Fibroblast of skin of right biceps (primary cell): ENCODE measurements at places on chromosomes 7 and 10.

DNA sequence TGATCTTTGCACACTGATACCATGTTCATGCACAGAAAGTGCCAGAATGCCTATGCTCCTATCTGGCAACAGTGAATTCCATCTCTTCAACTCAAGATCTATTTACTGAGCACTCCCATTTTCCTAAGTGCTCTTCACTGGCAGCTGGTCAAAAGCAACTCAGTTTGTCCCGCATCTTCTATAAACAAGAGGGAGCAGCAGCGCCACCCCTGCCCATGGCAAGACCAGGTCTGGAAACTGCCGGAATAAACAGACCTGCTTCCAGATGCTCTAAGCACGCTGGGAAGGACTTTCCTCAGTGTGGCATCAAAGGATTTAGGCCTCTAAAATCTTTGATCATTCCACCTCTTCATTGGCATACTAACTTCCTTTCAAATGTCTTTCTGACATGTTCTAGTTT lies 104.4 kb upstream of the MACROH2A2 start:
- no peak for DNase-seq

DNA sequence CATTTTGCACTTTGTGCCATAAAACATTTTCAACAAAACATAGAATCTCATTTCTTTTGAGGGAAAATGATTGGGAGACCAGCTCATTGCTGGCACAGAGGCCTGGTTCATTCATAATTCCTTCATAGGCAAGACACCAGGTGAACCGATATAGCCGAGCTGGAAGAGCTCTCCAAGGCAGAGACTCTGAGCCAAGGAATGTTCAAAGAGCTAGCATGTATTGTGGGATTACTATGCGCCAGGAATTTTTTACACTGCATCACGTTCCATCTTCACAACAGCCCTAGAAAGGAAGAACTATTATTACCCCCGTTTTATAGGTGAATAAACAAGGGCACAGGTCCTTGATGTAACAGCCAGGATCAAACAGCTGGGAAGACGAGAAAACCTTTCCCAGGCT lies 2.1 kb upstream of the IL6 start:
- DNase-seq: peak; percentile 29

DNA sequence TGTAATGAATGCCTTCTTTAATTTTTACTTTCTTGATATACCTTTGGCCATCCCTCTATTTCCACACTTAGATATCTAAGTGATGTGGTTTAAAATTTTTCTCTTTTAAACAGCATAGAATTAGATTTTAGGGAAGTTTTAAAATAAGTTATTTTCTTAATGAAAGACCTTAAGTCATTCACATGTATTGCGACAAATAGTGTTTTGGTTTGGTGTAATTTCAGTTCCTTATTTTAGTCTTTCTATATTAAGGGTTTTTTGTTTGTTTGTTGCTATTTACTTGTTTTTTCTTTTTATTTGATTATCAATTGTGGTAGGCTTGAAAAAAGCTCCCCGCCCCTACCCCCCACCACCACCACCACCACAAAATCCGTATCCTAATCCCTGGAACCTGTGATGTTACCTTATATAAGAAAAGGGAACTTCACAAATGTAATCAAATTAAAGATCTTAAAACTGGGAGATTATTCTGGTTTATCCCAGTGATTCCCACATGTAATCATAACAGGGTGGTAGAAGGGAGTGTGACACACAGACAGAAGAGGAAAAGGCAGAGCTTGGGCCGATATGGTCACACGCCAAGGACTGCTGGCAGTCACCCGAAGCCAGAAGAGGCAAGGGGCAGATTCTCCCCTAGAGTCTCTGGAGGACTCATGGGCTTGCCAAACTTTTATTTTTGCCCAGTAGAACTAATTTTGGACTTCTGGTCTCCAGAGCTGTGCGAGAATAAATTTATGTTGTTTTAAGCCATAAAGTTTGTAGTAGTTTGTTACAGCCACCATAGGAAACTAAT lies 149.7 kb downstream of the NPSR1 start:
- no peak for DNase-seq

- DNase-seq: no peak
Observed at GRCh38 chr10:132241496-132241895, 54.7 kb downstream of the DPYSL4 start.

GRCh38 chr7:36082216-36082615 lies 70.8 kb upstream of the EEPD1 start:
- no peak for DNase-seq

- peak; percentile 22 for DNase-seq
Observed at GRCh38 chr7:135925210-135925609, 51.9 kb downstream of the MTPN start.

DNA sequence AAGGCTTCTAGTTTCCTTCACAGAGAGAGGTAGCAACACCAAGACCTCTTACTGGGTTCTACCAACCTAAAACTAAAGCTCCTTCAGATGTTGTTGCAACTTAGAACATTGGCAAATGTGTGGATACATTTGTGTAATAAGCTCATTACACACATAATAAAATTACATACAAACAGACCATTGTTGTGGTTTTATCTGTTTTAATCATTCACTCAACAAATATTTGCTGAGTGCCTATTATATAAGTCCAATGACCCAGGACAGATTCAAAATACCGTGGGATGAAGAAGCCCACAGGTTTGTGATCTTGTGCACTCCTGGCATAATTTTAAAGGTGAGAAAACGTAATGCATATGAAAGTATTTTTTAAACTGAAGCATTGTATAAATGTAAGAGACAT lies 160.4 kb upstream of the NPVF start:
- DNase-seq: no peak

- DNase-seq: peak; percentile 78
Observed at GRCh38 chr7:32204361-32205018, 134.3 kb upstream of the PDE1C start.

DNA sequence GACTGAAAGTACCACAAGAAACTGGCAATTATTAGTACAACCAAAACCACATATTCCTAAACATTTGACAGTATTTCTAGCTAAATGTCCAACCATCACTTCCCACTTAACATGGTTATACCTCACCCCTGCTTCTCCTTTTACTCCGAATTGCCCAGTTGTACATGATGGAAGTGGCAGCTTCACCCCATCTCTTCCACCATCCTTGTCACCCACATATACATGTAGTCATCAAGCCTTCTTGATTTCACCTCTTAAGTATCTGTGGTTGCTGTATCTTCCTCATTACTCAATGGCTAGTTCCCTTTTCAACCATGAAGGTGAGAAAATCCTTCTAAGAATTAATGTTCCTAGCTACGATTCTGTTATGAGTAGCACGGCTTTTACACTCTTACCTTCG lies 388.2 kb downstream of the CALN1 start:
- DNase-seq: no peak

DNA sequence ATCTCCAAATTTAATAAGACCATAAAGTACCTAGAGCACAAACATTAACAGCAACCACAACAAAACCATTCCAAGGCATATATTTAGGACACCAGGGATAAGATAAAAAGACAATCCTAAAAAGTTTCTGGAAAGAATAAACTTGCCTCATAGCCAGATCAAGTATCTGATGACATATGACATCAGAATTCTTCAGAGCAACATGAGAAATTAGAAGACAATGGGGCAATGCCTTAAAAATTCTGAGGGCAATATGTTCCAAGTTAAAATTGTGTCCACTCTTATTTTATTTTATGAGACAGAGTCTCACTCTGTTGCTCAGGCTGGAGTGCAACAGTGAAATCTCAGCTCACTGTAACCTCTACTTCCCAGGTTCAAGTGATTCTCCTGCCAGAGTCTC lies 2.8 kb downstream of the EFCAB10 start:
- DNase-seq: peak; percentile 7

DNA sequence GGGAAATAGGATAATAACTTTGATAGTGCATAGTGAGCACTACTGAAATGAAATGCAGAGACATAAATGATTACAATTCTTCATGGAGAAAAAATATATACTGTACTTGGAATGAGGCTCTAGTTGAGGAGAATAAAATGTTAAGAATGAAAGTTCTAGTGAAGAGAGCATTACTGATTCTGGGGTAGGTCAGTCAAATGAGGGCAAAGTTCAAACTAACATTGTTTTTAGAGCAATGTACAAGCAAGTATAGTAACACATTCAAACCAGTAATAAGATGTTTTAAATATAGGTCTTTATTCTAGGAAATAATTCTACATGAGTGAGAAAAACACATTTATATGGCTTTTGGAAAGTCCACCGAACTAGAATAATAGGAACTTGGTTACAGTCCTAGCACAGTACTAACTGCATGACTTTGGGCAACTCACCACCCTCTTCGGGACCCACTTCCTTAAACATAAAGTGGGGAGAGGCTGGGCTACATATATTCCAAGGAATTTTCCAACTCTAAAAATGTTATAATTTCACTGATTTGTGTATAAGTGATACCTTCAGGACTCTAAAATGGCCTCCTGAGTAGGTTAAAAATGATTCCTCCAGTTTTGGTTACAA lies 86.4 kb downstream of the CDK6 start:
- no peak for DNase-seq

DNA sequence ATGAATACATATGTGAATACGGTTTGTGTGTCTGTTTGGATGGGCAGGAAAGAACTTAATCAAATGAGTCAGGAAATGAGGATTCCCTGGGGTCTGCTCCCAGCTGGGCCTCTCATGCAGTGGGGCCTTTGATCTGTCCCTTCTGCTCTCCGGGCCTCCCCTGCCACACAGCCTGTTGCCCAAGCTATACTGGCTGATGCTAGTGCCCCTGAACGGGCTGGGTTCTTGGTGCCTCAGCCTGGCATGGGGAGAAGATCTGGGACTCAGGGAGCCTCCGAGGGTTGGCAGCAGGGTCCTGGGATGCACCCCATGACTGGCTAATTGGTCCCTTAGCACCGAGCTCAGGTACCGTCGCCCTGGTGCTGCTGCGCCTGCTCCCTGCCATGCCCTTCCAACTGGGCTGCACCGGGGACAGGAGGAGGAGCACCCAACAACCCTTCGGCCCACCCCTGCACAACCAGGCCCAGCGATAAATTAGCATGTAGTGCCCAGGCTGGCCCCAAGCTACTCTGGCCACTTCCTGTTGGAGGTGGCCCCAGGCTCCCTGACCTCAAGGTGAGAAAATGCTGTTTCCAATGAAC lies 59.9 kb upstream of the DUSP5 start:
- no peak for DNase-seq

DNA sequence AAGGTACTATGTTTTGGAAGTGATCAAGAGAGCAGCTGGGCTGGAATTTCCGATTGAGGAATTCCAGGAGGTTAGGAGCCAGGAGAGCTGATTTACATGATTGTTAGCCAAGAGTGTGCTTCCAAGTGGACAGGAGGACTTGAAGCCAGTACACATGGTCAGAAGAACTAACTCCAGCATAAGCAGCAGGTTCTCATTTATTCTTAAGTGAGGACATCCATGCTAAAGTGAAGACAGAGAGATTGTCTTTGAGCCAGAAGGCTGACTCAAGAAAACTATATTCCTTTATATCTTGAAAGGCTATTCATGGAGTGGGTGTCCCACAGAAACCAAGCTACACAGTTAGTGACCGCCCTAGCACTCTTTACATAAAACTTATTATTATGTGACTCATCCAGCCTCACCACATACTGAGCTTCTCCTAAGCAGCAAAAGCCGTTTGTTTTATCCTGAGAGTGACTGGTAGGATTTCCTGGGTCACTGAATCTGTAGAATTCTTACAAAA lies 56.7 kb upstream of the SEMA3A start:
- peak; percentile 87 for DNase-seq

DNA sequence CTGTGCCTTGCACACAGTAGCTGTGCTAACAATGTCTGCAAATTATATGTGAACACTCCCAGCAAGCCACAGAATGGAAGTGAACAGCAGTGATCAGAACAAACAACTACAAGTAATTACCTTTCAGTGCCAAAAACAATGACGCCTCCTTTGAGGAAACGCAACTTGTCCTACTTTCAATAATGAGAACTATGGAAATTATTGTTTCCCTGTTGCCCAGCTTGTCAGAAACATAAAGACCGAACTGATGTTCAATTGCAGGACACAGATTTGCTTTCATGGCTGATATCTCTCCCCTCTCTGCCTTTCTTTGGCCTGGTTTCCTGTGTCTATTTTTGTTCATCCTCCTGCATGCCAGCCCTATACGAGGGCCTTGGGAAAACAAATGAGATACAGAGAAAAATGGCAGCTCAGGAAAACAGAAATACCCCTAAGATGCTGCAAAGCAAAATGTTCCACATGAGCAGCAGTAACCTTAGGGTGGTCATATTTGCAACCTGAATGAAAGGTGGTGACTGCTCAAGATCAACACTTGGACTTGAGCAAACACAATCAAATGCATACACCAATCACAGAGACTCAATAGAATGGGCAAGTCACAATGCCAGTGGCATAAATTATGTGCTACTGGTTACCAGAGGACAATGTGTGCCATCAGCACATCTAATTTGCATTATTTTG lies 26.8 kb downstream of the COBL start:
- no peak for DNase-seq

GRCh38 chr10:127878475-127879055 lies 14.2 kb downstream of the CLRN3 start:
- DNase-seq: no peak

GRCh38 chr10:104694074-104694473 lies 53.0 kb downstream of the SORCS3 start:
- no peak for DNase-seq

DNA sequence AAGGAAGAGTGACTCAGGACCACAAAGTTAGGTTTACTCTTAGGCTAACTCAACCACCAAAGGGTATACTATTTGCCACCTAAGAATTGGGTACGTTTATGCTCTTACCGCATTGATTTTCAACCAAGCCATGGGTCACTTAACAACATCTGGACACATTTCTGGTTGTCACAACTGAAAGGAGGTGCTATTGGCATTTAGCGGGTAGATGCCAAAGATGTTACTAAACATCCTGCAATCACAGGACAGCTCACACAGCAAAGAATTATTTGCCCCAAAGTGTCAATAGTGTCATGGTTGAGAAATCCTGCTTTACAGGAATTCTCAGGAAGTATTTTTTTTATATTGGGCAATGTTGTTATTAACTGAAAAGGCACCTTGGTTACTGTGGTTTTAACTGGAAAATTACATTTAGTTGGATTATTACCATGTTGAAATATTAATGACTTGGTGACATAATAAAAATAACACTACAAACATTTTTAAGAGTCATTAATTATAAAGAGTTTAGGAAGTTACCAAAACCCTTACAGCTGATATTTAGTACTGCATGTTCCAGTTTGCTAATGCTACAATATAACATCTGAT lies 185.0 kb upstream of the TMEM196 start:
- DNase-seq: peak; percentile 90

DNA sequence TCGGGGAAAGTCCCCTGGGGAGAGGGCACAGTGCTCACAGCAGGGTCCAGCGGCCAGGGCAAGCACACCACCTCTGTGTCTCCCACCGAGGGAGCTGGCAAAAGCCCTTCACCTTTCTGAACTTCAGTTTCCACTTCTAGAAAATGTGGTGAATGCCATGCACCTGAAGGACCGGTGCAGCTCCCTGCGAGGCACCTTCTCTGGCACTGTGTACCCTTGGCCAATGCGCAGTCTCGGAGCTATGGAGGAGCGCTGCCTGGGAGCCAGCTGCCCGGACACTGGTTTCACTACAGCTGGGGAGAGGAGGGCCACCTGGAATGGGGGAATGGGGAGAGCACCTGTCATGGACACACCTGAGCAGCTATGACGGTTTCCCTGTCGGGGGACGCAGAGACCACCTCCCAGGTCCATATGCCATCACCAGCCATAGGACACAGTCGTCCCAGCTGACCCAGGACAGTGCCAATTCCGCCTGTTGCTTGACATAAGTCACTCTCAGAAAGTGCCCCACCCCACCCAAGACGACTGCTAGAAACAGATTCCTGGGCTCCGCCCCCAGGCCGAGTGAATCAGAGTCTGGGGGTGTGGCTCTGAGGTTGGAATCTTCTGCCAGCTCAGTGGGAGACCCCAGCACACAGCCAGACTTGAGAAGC lies 16.8 kb downstream of the RASGEF1A start:
- no peak for DNase-seq
